ENCODE measurements at places on chromosomes 3 and 15.

DNA sequence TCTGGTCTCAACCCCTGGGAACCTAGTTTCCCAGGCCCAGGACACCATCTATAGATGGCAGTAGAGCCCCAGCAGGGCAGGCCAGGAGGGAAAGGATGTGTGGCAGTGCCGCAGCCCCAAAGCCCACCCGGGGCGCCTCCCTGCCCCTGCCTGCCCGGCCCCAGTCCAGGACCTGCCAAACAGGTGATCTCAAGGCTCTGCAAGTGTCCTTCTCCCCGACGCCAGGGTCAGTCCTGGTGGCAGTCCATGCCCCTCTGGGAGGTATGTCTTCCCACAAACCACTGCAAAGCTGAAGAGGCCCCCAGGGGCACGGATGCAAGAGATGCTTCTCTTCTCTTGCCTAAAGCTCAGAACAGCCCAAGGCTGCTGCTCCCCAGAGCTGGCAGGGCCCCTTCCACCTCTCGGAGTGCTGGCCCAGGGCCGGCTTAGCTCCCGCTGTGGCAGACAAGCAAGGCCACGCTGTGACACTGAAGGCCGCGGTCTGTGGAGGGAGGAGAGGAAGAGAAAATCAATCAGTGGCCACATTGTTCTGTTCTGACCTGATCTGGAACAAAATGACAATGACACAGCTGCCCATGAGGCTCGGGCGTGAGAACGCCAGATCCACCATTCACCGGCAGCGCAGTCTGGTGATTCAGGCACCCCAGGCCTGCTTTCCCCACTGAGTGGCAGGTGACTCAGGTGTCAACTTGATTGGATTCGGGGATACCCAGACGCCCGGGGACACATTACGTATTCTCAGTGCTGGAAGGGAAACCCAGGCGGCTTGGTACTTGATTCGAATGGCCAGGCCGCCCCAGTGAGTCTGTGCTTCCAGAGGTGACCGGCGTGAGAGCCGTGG lies 34.0 kb downstream of the KLHL25 start:
- DNase-seq: no peak

- DNase-seq: no peak
Measured at GRCh38 chr3:64300790-64301423, 75.6 kb upstream of the PRICKLE2 start.

DNA sequence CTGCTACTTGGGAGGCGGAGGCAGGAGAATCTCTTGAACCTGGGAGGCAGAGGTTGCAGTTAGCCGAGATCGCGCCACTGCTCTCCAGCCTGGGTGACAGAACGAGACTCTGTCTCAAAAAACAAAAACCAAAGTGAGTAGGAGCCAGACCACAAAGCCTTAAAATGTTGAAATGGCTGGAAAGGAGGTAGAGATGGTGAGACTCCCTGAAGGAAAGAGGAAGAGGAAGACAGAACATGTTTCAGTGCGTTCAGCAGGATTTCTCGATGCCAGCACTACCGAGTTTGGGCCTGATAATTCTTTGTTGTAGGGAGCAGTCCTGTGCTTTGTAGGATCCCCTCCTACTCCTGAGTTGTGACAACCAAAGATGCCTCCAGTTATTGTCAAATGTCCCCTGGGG lies 189.9 kb downstream of the AKAP13 start:
- DNase-seq: no peak

DNA sequence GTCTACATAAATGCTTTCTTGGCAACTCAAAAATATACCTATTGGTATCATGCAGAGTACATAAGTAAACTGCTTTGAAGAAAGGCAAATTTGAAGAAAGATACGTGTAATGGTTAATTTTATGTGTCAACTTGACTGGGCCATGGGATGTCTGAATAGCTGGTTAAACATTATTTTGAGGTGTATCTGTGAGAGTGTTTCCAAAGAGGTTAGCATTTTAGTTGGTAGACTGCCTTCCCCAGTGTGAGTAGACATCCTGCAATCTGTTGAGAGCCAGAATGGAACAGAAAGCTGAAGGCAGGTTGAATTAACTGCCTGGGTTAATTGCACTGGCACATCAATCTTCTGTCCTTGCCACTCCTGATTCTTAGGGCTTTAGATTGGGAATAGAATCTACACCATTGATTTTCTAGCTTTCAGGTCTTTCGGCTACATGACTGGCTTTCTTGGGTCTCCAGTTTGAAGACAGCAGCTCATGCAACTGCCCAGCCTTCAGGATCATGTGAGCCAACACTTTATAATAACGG lies 98.3 kb downstream of the CMSS1 start:
- DNase-seq: no peak

- no peak for DNase-seq
Measured at GRCh38 chr3:139332092-139332491, 11.7 kb upstream of the MRPS22 start.
